ENCODE measurements at places on chromosomes 4 and X. TPM values are rescaled to one million over a fixed set of nuclear protein-coding genes. Genes with fewer than 3 reads are reported as not detected.
A peak's percentile ranks its signal among the peaks of the same experiment; 100 is the strongest.

The GPC4 gene
- total RNA-seq = not detected

The CASP3 gene
- 48.9 TPM for total RNA-seq

DNA sequence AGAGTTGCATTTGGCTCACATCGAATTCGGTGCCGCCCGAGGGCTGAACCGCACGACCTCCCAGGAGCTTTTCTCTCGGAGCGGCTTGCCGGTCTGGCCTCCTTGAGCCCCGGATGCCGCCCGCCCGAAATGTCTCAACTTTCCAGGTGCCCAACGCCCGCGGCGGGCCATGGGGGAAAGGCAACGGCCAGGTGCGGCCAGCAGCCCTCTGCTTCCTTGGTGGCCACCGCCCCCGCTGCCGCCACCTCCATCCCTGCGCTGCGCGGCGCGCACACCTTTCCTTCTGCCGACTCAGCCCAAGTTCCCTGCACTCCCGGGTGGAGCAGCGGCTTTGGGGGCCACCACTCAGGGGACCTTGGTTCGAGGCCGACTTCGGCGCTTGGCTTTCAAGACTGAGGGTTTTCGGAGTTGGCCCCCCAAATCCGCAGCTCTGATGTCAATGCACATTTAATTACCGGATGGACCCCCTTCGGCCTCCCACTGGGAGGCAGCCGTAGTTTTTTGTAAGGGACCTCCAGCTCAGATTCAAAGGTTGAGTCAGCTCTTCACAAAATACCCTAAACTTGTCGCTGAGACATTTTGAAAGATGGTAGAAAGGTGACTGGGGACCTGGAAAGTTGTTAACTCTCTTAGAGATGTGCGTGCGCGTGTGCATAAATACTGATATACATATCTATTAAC is 1.1 kb downstream of the AFF2 start:
- peaks cover 16% of the 10 kb centered on the region for H3K4me1 ChIP-seq
- H3K27ac ChIP-seq = no peak overlapping the region
- peaks cover 22% of the 10 kb centered on the region for H3K27me3 ChIP-seq
- DNase-seq = peak; percentile 12

DNA sequence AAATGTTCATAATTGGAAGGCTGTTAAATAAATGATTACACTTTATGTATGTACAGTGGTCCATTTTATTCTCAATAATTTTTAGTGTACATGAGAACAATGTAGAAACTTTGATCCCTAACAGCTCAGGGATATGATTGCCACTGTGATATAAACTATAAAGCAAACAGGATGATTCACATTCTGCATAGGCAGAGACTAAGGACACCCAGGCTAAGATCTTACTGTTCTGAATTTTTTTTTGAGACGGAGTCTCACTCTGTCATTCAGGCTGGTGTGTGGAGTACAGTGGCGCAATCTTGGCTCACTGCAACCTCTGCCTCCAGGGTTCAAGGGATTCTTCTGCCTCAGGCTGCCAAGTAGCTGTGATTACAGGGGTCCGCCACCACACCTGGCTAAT is 186.6 kb downstream of the PDGFC start:
- H3K4me1 ChIP-seq = no peaks in the 10 kb centered on the region
- no peak overlapping the region for H3K27ac ChIP-seq
- H3K4me3 ChIP-seq = no peak overlapping the region
- no peak for DNase-seq
- no peaks in the 10 kb centered on the region for H3K27me3 ChIP-seq

DNA sequence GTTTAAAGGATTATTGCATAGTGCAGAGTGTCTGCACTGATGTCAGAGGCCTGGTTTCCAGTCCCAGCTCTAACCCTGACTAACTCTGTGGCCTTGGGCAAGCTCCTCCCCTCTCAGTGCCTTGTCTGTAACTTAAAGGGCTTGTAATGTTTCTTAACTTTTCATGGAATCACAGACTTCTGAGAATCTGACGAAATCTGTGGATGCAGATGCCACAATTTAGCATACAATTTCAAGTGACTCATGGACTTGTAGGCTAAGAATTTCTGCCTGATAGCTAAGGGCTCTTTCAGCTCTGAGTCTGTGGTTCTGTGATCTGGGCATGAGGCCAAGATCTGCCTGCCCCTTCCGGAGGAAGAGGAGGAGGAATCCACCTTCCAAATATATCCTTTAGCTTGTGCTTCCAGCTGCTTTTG is 236.9 kb downstream of the AR start:
- no peaks in the 10 kb centered on the region for H3K36me3 ChIP-seq
- peaks cover 7% of the 10 kb centered on the region for H3K27me3 ChIP-seq
- peaks cover 6% of the 10 kb centered on the region for H3K4me1 ChIP-seq
- H3K4me3 ChIP-seq = no peak overlapping the region
- no peak overlapping the region for H3K27ac ChIP-seq
- peak; percentile 2 for DNase-seq

DNA sequence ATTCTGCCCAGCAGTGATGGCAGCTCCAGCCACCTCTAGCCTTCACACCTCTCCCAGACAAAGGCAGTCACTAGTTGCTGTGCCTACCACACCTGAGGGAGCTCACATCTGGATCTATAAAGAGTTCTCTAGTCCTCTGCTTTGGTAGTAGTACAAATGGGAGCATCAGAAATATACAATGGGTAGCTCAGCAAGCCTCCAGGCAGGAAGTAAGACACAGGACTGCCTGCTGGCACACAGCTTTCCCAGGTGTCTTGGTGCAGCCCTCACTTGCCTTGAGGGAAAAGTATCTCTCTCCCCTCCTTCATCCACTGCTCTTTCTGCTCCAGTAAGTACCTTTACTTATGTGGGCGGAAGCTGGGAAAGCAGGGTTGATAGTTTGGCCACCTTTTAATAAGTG is 212.9 kb upstream of the SLC7A11 start:
- H3K4me3 ChIP-seq = no peak overlapping the region
- no peak overlapping the region for H3K27ac ChIP-seq
- H3K27me3 ChIP-seq = no peaks in the 10 kb centered on the region
- no peaks in the 10 kb centered on the region for H3K36me3 ChIP-seq
- DNase-seq = no peak
- no peaks in the 10 kb centered on the region for H3K4me1 ChIP-seq

- H3K4me3 ChIP-seq = no peak overlapping the region
- DNase-seq = no peak
- peaks cover 25% of the 10 kb centered on the region for H3K4me1 ChIP-seq
- peaks cover 8% of the 10 kb centered on the region for H3K36me3 ChIP-seq
Measured at GRCh38 chr4:88286897-88287296, 2.5 kb upstream of the PPM1K start.
